ENCODE measurements at places on chromosomes 1 and 21. TPM values are rescaled to one million over a fixed set of nuclear protein-coding genes. Genes with fewer than 3 reads are reported as not detected.

ZBED6 gene
- polyA plus RNA-seq, result 16.6 TPM

WRAP73 gene
- 21.2 TPM for polyA plus RNA-seq

CFAP141 gene
- polyA plus RNA-seq, result 3.0 TPM

CLDN19 gene
- 20.5 TPM for polyA plus RNA-seq

DNA sequence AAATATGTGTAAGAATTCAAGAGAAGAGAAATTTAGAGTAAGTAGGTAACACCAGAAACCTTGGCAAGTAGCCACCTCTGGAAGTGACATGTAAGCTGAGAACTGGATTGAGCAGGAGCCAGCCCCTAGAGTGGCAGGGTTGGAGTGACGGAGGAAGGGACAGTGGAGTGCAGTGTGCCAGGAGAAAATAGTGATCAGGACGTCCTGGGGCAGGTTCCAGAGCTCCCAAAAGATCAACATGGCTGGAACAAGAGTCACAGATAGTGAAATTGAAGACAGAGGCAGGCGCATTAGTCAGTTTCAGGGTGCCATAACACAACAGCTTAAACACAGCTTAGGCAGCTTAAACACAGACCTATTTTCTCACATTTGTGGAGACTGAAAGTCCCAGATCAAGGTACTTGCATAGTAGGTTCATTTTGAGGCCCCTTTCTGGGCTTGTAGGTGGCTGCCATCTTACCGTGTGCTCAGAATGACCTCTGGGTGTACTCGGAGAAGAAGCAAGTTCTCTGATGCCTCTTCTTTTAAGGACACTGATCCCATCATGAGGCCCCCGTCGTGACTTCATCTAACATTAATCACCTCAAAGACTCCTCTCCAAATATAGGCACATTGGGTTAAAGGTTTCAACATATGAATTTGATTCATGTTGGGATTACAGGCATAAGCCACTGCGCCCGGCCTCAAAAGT lies 37.2 kb downstream of the GNPAT start:
- peak; percentile 14 for DNase-seq

DNA sequence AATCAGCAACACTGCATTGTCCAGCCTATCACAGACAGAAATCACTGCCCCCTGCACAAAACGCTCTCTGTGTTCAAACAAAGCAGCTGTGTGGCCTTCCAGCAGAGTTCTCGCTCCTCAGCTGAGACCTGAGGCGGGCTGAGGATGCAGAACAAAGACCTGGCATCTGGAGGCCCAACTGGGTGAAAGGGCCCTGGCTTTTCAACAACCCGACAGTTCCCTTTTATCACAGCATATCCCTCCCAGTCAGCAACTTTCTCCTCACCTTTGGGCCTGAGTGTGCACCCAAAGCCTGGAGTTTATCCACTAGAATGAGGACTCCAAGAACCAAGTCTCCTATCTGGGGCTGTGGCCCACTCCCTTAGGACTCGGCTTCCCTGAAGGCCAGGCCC lies 42.6 kb upstream of the A3GALT2 start:
- DNase-seq, result no peak

- no peak for DNase-seq
Measured at GRCh38 chr1:55063577-55063942, 24.2 kb downstream of the PCSK9 start.

Measured in left lung (tissue), 14 donors.